Stimulated activated CD4-positive, alpha-beta T cell treated with anti-CD3 and anti-CD28 coated beads, Interleukin-12 subunit alpha, Interleukin-12 subunit beta, amount 100 ng/mL, for 48 hours (primary cell): ENCODE measurements at places on chromosomes 6 and 20.

- no peak for DNase-seq
Observed at GRCh38 chr6:52634211-52634610, 36.7 kb upstream of the TMEM14A start.

DNA sequence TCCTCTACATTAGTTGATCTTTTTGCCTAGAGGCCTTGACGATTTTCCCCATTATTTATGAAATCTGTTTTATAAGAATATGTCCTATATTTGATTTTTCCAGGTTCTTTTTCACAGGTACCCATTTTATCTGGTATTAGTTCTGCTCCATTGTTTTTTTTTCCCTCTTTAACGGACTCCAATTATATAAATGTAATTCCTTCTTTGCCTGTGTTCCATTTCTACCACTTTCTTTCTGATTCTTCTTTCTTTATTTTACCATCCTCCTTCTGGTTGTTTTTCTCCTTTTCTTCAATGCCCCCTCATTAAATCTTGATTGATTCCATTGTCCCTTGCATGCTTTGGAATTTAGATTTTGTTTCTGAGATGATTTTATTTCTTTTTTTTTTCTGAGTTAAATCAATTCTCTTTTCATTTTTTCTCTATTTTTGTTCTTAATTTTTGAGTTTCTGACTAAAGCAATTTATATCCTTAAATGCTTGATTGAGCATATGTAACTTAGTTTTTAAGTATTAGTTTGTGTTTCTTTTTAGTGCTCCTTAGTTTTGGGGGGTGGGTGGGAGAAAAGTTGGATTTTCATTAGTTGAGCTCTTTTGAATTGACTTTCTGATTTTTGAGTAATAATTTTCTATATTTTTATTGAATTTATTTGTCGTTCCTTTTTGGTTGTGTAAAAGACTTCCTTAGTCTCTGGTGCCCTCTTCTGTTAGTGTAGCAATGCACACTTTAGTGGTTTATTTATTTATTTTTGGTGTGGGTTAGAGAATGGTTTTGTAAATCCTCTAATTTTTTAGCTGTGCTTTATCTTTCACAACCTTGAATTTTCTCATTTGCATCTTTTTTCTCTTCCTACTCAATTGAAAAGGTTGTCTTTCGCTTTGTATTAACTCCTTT is 140.8 kb downstream of the FARS2 start:
- no peak for DNase-seq

GRCh38 chr20:63941282-63942081 is 14.7 kb downstream of the UCKL1 start:
- peak; percentile 73 for DNase-seq

- no peak for DNase-seq
Observed at GRCh38 chr6:2976060-2976459, 4.7 kb upstream of the SERPINB6 start.

GRCh38 chr6:168619560-168620314 is 178.8 kb downstream of the SMOC2 start:
- peak; percentile 12 for DNase-seq

- no peak for DNase-seq
Observed at GRCh38 chr20:19620446-19620845, 137.6 kb upstream of the RIN2 start.

GRCh38 chr20:13425381-13426135 is 204.5 kb downstream of the ISM1 start:
- no peak for DNase-seq

DNA sequence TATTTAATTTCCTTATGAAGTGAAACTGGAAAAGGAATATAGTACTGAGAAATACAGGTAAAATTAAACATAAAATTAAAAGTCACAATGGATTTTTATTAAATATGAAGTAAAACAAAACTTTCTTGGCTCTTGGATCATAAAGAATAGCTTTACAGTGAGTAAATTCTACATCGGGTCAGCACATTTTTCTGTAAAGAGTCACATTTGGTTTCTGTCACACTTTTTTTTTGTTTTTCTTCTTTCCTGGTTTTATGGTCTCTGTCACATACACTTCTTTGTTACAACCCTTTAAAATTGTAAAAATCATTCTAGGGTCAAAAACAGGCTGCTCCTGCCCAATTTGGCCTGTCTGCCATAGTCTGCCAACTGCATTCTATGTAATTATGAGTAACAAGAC is 254.4 kb upstream of the POU3F2 start:
- DNase-seq = no peak

DNA sequence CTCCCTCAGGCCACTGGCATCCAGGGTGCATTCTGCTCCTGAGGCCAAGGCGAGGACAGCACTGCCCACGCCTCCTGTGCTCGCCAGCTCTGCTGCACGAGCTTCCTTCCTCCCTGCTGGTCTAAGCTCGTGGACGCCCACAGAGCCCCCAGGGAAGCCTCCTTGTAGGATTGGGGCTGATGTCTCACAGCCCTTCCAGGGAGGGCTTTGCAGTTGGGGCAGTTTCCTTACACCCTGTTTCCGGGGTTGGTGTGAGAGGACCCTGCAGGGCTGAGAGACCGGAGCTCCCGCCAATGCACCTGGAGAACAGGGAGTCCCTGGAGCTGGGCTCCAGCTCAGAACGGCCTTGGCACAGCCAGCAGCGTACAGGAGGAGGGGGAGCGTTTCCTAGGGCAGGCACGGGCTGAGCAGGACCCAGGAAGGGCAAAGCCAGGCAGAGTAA is 172.4 kb upstream of the PDE10A start:
- DNase-seq = no peak

- DNase-seq = no peak
Observed at GRCh38 chr6:39273406-39273821, 40.8 kb downstream of the KCNK17 start.

- DNase-seq = no peak
Observed at GRCh38 chr6:17585766-17586490, 14.2 kb upstream of the FAM8A1 start.

DNA sequence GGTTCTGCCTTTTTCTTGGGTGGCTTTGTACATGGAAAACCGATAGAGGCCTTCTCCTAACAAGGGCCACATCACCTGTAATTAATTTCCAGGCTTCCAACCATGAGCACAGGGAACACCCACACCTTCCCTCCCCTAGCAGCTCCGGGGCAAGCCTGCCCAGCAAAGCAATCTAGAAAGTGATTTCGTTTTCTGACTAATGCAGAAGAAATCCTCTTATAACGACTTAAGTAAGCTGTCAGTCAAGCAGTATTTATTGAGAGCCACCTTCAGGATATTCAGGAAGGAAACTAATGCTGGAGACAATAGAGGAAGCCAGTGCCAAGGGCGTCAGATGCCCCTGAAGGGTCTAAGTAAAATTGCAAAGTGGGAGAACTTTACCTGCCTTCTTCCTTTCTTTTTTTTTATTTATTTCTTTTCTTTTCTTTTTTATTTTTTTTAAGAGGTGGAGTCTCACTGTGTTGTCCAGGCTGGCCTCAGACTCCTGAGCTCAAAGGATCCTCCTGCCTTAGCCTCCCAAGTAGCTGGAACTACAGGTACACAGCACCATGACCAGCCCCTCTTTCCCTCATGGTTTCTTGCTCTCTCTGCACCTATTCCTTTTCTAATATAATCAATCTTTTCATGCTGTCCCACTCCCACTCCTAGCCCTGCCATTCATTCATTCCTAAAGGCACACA is 67.5 kb upstream of the MBOAT1 start:
- no peak for DNase-seq

GRCh38 chr6:17709476-17709875 is 2.8 kb upstream of the NUP153 start:
- no peak for DNase-seq

DNA sequence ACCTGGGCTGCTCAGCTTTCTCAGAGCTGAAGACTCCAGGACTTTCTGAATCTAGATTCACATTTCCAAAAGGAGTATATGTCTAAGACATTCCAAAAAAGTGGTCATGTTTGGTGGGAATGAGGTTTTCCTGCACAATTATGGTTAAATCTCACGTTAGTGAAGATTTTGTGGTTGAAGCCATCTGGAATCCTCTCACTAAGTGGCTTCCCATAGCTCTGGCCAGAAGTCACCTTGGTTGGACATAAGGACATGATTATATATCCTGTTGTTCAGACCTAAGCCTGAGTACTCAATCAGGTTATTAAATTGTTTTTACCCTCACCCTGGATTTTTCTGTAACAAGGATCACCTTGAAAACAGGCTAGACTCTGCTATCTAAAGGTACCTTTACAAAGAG is 176.1 kb upstream of the PLN start:
- no peak for DNase-seq

DNA sequence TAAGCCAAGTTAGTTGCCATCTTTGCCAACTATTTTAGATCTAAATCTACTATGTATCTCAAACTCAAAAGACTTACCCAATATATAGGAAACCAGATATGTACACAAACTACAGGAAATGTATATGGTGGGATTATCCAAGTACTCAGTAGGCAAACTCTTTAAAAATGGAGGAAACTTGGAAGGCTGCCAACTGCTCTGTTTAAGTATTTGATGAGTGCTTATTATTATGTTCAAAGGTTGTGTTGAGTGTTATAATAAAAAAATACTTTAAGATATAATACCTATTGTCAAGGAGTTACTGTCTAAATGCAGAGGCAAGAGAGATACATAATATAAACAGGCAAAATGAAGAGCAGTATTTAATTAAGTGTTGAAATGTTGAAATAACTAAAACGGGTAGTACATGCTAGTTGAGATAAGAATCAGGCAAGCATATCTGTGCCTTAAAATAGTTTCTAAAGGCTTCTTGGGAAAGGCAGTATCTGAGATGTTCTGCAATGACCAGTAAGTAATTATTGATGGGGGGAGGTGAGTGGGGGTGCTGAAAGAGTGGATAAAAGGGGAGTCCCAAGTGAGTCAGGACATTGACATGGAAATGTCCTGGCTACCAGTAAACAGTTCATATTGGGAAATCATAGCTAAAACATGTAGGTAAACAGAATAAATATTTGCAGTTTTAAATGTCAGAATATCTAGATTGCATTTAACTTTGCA is 6.5 kb upstream of the DST start:
- no peak for DNase-seq

GRCh38 chr6:64812138-64812537 is 894.9 kb downstream of the EYS start:
- no peak for DNase-seq

- no peak for DNase-seq
Observed at GRCh38 chr6:13870214-13870830, 54.4 kb upstream of the RNF182 start.

GRCh38 chr6:44624226-44624625 is 236.7 kb downstream of the CDC5L start:
- DNase-seq = no peak

DNA sequence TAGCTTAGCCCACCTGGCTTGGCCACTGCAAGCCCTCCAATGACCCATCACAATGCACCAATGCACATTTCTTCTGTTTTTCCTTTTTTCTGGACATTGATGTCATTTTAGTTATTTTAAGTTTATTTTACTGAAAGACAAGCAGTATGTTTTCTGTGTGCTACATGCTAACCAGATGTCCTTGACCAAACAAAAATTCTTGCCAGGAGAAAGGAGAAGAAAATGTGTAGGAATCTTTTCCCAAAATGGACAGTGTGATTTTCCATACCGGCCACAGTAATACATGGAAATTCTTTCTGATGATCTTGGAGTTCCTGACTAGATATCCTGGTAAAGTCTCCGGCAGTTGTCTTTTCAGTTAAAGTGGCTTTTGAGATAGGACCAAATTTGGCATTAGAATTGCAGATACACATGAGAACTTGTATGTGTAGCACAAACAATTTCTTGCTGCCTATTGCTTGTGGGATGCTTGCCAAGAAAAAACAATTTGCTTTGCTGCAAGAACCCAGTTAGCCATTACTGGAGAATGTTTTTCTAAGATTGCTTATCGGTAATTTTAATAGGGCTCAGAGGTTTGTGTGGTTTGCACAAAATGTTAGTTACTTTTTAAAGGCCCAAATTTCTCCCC is 696.5 kb upstream of the CITED2 start:
- no peak for DNase-seq

DNA sequence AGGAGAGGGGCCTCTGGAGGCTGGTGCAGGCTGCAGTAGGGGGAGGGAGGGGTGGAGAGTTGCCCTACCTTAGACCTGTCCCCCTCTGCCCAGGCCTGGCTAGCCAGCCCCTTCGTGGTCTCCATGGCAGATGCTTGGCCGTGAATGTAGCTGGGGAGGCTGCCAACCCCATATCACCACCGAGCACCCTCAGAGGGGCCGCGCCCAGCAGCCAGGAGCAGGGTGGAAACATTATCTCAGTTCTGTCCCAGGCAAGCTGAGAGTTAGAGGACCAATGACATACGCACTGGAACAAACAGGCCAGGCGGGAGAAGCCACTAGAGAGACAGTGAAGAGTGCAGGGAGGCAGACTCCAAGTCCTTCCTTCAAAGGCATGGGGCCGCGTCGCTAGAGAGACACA is 66.5 kb downstream of the LRFN2 start:
- DNase-seq = no peak

GRCh38 chr20:16064989-16065707 is 508.1 kb downstream of the KIF16B start:
- DNase-seq = no peak
